ENCODE measurements at places on chromosomes 6 and 20.

DNA sequence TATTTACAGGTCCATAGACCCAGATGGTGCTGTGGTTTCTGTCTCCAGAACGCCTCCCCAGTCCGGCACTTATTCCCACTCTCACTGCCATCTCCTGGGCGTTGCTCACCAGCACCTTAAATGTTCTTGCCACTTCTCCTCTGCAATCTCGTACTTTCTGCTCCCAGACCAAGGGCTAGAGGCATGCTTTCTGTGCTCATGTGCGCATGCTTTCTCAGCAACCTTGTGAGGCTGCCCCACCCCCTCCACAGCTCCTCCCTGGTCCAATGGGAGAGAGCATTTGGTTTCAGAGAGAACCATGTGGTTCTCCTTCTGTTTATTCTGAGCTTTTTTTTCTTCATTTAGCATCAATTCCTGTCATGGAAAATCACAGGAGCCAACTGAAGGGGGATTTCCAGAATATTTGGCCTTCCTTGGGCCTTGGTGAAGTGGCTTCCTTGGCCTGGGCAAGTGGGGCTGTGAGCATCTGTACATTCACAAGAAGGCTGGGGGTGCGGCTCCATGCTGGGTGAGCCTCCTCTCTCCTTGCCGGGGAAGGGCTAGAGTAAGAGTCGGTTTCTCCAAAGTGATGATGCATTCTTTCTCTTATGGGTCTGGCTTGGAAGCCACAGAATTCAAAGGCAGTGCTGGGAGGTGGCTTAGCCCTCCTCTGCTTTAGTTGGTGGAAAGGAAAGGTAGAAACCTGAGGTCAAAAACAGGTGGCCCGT, 66.6 kb downstream of the PHACTR3 start:
- peaks cover 19% of the 10 kb centered on the region for H3K27me3 ChIP-seq
- H3K36me3 ChIP-seq = no peaks in the 10 kb centered on the region
- DNase-seq = no peak

- H3K27me3 ChIP-seq = no peaks in the 10 kb centered on the region
- H3K27ac ChIP-seq = no peak overlapping the region
- no peaks in the 10 kb centered on the region for H3K36me3 ChIP-seq
- no peaks in the 10 kb centered on the region for H3K4me1 ChIP-seq
Measured at GRCh38 chr6:119873107-119873506, 523.5 kb upstream of the MAN1A1 start.

- H3K4me1 ChIP-seq = peaks cover 9% of the 10 kb centered on the region
- no peaks in the 10 kb centered on the region for H3K27me3 ChIP-seq
- H3K4me3 ChIP-seq = no peak overlapping the region
- DNase-seq = no peak
- H3K27ac ChIP-seq = no peak overlapping the region
Measured at GRCh38 chr6:31585491-31585890, 586 bp upstream of the LST1 start.

DNA sequence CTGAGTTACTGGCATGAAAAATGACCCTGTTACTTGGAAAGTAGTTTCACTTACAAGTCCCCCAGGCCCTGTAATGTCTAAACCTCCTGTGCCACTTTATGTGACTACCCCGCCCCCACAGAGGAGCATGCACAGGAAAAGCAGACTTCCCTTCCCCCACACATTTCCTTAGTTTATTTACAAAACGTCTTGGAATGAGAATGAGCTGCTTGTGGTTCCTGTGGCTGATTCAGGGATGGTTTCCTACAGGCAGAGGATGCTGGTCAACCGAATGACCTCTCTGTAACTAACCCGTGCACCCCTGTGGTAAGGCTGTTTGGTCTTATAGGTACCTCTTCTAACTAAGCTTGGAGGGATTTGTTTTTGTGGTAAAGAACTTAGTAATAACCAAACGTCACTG, 28.5 kb downstream of the RSPO3 start:
- no peaks in the 10 kb centered on the region for H3K4me1 ChIP-seq
- no peak for DNase-seq
- no peaks in the 10 kb centered on the region for H3K27me3 ChIP-seq
- no peaks in the 10 kb centered on the region for H3K36me3 ChIP-seq

DNA sequence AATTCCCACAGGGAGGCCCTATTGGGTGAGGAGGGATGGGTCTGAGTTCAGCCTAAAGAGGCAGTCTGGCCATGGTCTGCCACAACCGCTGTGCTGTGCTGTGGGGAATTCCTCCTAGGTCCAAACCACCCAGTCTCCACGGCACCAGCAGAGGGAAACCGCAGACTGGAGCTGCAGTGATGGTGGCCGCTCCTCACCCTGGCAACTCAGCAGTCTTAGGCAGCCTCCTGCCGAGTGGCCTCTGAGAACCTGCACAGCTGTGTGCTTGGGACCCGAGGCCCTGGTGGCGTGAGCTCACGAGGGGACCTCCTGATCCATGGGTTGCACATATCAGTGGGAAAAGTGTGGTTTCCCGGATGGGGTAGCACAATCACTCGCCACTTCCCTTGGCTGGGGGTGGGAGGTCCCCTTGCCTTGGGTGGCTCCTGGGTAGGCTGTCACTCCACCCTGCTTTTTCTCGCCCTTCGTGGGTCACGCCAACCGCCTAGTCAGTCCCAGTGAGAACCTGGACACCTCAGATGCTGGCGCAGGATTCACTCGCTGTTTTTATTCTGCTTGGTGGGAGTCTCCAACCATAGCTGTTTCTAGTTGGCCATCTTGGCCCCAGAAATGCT, 242.2 kb downstream of the CDH26 start:
- H3K4me1 ChIP-seq = no peaks in the 10 kb centered on the region
- H3K36me3 ChIP-seq = no peaks in the 10 kb centered on the region
- no peak overlapping the region for H3K4me3 ChIP-seq
- no peak for DNase-seq
- H3K27ac ChIP-seq = no peak overlapping the region
